ENCODE measurements at places on chromosomes 6 and 20.

DNA sequence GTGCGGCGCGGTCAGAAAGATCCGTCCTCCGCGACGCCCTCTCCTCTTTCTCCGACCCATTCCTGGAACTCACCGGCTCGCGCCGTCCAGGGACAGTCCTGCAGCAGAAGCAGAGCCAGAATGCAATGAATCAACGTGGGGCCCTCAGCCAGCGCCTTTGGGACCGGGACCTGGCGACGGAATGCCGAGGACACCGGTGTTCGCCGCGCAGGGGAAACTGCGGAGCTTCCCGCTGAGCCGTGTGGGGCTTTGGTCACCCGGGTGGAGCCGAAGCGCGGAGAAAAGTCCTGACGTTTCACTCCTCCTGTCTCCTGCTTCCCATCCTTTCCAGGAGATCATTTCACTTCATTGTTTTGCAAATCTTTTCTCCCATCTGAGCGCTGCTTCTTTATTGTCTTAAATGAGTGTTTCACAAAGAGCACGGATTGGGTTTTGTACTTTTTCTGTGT is 26.5 kb downstream of the ULBP1 start:
- peak; percentile 19 for DNase-seq

DNA sequence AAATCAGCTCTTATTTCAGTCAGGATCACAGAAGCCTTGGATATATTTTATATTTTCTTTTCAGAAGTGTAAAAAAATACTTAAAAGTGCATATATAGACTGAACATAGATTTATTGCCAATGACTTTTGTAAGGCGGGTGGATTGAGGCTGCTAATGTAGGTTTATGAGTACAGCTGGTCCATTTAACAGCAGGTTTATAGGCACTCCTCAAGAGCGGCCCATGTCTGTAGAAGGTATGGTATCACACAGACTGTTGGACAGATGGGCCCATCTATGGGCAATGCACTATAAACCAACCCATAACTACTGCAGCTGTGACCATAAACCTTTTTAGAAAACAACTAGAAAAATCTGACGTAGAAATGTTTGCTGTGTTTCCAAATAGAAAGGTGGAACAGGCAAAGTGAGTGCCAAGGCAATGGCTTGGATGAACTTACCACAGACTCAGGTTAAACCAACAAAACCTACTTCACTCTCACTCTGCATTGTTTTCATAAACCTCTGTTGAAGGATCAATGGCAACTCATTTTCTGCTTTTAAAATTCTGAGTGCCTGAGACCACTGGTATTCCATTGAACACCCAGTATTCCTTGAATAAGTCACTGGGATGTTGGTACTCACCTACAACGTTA is 170.6 kb upstream of the EYA4 start:
- DNase-seq: no peak

GRCh38 chr6:36216559-36216958 is 20.0 kb downstream of the BRPF3 start:
- no peak for DNase-seq

DNA sequence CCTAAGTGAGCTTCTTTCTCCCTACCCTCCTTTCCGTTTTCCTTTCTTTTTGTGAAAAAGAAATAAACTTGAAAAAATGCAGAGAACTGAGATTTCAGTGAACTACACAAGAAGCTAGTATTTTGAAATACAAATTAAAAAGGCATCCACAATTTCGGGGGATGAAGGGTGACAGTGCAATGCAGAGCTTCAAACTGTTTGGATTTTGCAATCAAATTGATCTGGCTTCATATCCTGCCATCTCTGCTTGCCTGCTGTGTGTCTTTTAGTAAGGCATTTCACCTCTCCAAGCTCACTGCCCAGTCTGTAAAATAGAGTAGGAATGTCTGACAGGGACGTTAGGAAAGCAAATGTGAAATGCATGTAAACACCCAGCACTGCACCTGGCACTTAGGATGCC is 258.0 kb downstream of the HACE1 start:
- no peak for DNase-seq

DNA sequence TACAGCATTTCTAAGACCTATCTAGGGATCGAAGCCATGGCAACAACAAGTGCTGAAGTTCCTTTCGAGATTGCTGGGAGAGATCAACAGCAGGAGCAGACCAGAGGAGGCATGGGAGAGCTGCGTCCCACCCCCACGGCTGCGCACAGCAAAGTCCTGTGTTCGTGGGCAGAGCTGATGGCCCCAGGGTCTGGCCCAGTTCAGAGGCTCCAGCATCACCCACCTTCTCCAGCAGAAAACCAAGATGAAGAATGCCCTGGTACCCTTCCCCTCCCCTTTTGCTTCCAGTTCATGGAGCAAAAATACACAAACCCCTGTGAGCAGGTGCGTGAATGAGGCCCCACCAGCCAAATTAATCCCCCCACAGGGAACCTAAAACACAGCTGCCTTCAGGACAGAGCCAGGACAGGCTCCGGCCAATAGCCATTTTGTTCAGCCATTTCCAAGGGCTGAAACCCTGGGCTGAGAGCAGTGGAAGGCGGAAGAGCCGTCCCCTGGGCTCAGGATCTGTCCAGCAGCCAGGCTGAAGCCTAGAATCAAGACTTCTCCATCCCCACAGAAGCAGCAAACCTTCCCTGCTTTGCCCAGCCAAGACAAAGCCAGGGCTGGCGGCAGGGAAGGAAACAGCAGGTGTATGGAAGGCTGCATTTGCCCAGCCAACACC is 102.8 kb downstream of the PREX1 start:
- peak; percentile 55 for DNase-seq

DNA sequence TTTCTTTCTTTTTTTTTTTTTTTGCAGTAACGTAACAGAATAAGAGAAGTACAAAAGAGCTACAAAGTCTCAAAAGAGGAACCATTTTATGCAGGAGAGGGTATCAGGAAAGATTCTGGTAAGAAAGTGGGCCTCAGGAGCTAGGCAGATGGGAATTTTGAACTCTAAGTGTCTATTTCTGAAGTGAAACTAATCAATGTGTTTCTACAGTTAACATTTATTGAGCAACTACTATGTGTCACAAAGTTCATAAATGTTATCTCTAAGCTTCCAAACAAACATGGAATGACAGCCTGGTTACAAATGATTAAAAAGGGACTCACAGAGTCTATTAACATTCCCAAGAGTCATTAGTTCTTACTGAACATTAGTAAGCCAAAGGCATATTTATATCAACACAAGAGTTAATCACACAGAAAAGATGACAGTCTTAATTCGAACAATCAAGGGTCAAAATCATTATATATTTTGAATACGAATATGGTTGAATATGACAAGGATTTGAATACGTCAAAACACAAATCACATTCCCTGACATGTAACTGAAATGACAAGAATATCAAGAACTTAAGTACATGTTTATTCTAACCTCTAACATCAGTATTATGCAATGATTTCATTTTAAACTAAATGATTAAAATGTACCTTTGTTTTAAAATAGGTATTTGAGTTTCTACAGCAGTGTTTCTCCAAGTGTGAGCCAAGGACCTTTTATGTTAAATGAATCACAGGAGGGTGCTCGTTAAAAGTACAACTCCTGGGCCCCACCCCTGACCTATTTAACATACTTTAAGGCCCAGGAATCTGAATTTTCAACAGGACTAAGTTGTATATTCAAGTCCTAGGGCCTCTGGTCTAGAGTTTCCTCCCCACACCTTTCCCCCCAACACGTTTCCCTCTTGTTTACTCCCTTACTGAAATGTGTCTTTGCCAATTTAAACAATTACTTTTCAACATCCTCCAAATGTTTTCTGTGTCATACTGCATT is 89.7 kb downstream of the ATXN1 start:
- DNase-seq: no peak

DNA sequence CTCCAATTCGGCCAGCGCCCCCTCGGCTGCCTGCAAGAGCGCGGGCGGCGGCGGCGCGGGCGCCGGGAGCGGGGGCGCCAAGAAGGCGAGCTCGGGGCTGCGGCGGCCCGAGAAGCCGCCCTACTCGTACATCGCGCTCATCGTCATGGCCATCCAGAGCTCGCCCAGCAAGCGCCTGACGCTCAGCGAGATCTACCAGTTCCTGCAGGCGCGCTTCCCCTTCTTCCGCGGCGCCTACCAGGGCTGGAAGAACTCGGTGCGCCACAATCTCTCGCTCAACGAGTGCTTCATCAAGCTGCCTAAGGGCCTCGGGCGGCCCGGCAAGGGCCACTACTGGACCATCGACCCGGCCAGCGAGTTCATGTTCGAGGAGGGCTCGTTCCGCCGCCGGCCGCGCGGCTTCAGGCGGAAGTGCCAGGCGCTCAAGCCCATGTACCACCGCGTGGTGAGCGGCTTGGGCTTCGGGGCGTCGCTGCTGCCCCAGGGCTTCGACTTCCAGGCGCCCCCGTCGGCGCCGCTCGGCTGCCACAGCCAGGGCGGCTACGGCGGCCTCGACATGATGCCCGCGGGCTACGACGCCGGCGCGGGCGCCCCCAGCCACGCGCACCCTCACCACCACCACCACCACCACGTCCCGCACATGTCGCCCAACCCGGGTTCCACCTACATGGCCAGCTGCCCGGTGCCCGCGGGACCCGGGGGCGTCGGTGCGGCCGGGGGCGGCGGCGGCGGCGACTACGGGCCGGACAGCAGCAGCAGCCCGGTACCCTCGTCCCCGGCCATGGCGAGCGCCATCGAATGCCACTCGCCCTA is 963 bp downstream of the FOXF2 start:
- DNase-seq: peak; percentile 19

DNA sequence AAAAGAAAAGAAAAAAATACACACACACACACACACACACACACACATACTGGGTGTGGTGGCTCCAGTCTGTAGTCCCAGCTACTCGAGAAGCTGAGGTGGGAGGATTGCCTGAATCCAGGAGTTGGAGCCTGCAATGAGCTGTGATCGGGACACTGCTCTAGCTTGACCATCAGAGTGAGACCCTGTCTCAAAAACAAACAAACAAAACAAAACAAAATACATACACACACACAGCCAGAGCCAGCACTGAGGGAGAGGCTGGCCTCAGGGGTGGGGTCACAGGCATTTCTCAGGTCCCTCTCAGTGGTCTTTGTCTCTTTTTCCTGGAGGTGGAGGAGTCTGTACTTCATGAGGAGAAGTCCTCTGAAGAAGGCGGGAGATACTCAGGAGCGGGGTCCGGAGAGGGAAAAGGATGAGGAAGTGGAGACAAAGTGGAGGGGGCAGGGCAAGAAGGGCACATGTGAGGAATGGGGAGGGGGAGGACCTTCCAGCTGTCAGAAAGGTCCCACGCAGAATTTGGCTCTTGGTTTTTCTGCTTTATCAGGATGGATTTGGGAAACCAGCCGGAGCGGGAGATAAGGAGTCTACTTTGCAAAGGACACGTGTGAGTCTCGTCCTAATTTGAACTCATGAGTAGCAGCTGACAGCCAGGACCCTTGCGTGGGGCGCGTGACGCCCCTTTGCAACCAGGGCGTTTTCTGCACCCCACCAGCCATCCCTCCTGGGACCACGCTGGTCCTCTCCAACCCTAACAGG is 7.7 kb upstream of the MICB start:
- DNase-seq: no peak
